ENCODE measurements at places on chromosomes 2 and 18. TPM values are rescaled to one million over a fixed set of nuclear protein-coding genes. Genes with fewer than 3 reads are reported as not detected.
A peak's percentile ranks its signal among the peaks of the same experiment; 100 is the strongest.

WNT6 gene
- total RNA-seq, result not detected

GPR17 gene
- not detected for total RNA-seq

SLC4A5 gene
- total RNA-seq, result 2.0 TPM

ERICH2 gene
- 0.43 TPM for total RNA-seq

DSG1 gene
- total RNA-seq, result not detected

ARHGAP15 gene
- 5.9 TPM for total RNA-seq

BCL11A gene
- 1.0 TPM for total RNA-seq

AMER3 gene
- total RNA-seq, result not detected

GRCh38 chr2:146701183-146701582 lies 1143.6 kb upstream of the ACVR2A start:
- no peaks in the 10 kb centered on the region for H3K27me3 ChIP-seq
- H3K36me3 ChIP-seq, result no peaks in the 10 kb centered on the region
- DNase-seq, result peak; percentile 35
- H3K27ac ChIP-seq, result no peak overlapping the region
- no peak overlapping the region for H3K4me3 ChIP-seq

GRCh38 chr2:218129458-218130135 lies 3.8 kb downstream of the CXCR2 start:
- peaks cover 22% of the 10 kb centered on the region for H3K4me1 ChIP-seq
- no peak for DNase-seq
- no peaks in the 10 kb centered on the region for H3K36me3 ChIP-seq
- no peaks in the 10 kb centered on the region for H3K27me3 ChIP-seq
- no peak overlapping the region for H3K27ac ChIP-seq

GRCh38 chr2:152562198-152562884 lies 154.9 kb downstream of the PRPF40A start:
- no peaks in the 10 kb centered on the region for H3K36me3 ChIP-seq
- H3K27ac ChIP-seq, result no peak overlapping the region
- no peak overlapping the region for H3K4me3 ChIP-seq
- no peak for DNase-seq
- H3K4me1 ChIP-seq, result no peaks in the 10 kb centered on the region

GRCh38 chr2:139354518-139354917 lies 574.3 kb upstream of the NXPH2 start:
- no peaks in the 10 kb centered on the region for H3K4me1 ChIP-seq
- DNase-seq, result no peak
- no peaks in the 10 kb centered on the region for H3K27me3 ChIP-seq
- no peak overlapping the region for H3K4me3 ChIP-seq

DNA sequence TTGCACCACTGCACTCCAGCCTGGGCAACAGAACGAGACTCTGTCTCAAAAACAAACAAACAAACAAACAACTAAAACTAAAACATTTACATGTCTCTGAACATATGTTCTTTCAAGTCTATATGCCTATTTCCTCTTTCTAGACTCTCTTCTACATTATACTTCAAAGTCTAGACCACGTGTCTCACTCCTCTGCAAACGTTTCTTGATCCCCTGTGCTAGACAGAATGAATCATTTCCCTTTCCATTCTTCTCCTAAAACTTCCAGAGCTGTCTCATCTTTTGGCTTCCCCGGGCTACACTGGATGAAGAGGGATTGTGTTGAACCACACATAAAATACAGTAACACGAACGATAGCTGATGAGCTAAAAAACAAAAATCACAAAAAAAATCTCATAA lies 67.1 kb downstream of the BAZ2B start:
- no peaks in the 10 kb centered on the region for H3K27me3 ChIP-seq
- no peak overlapping the region for H3K27ac ChIP-seq
- DNase-seq, result no peak
- H3K36me3 ChIP-seq, result no peaks in the 10 kb centered on the region

GRCh38 chr2:201955231-201955630 lies 78.4 kb upstream of the FZD7 start:
- no peaks in the 10 kb centered on the region for H3K27me3 ChIP-seq
- no peak overlapping the region for H3K4me3 ChIP-seq
- H3K36me3 ChIP-seq, result no peaks in the 10 kb centered on the region
- DNase-seq, result no peak
- H3K4me1 ChIP-seq, result peaks cover 16% of the 10 kb centered on the region
- no peak overlapping the region for H3K27ac ChIP-seq

GRCh38 chr2:120052597-120052996 lies 39.7 kb downstream of the EPB41L5 start:
- no peaks in the 10 kb centered on the region for H3K27me3 ChIP-seq
- H3K4me3 ChIP-seq, result no peak overlapping the region
- no peak for DNase-seq
- no peak overlapping the region for H3K27ac ChIP-seq
- no peaks in the 10 kb centered on the region for H3K36me3 ChIP-seq

- H3K4me3 ChIP-seq, result no peak overlapping the region
- DNase-seq, result no peak
- H3K27ac ChIP-seq, result peak overlapping the region; percentile 53
These were observed 4.5 kb upstream of the STON1 start for GRCh38 chr2:48525269-48525943.

- no peak overlapping the region for H3K4me3 ChIP-seq
- DNase-seq, result no peak
- no peaks in the 10 kb centered on the region for H3K36me3 ChIP-seq
- peaks cover 2% of the 10 kb centered on the region for H3K4me1 ChIP-seq
- H3K27ac ChIP-seq, result no peak overlapping the region
These were observed 39.6 kb upstream of the OTOS start for GRCh38 chr2:240179941-240180666.

- H3K27ac ChIP-seq, result no peak overlapping the region
- DNase-seq, result no peak
- H3K4me3 ChIP-seq, result no peak overlapping the region
- H3K4me1 ChIP-seq, result peaks cover 18% of the 10 kb centered on the region
These were observed 498.8 kb upstream of the TCF4 start for GRCh38 chr18:56086786-56087185.

DNA sequence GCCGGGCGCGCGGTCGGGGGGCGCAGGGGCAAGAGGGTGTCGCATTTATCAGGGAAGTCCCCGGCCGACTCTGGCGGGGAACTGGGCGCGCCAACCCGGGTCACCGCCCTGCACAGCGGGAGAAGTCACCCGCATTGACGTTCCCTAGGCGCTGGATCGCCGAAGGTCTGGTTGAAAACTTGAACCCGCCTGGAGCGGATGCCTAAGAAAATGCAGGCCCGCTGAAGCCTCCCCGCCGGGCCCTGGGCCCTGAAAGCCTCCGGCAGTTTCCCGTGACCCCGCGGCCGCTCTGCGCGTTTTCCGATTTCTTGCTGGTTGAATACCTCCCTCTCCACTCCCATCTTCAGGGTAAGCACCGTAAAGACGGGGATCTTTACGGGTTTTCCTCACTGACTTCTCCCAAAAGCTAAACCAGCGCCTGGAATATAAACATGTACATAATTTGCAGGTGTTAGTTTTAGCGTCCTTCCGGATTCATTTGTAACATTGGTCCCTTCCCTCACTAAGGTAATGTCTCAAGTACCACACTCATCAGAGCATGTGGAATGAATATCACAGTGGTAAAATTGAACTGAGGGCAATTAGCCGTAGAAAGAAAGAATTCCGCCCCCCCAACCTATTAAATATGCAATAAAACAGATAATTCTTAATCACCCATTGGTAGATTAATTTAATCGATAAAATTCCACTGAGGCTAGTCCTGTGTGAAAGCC lies 675 bp upstream of the SPIRE1 start:
- peak; percentile 77 for DNase-seq
- peak overlapping the region; percentile 76 for H3K4me3 ChIP-seq
- H3K36me3 ChIP-seq, result no peaks in the 10 kb centered on the region
- no peak overlapping the region for H3K27ac ChIP-seq
- peaks cover 6% of the 10 kb centered on the region for H3K4me1 ChIP-seq

DNA sequence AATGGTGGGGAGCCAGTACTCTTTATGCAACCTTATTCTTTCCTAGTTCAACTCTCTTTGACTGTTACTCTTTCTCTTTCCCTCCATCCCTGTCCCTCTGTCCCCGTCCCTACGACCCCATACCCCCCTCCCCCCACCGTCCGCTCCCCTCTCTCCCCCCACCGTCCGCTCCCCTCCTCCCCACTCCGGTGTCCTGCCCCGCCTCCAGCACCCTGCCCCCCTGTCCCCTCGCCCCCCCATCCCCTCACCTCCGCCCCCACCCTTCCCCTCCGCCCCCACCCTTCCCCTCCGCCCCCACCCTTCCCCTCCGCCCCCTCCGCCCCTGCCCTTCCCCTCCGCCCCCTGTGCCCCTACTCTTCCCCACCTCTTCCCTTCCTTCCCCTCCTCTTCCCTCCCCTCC lies 128.4 kb downstream of the LPIN1 start:
- no peak overlapping the region for H3K27ac ChIP-seq
- H3K36me3 ChIP-seq, result no peaks in the 10 kb centered on the region
- no peaks in the 10 kb centered on the region for H3K27me3 ChIP-seq
- no peak for DNase-seq
- H3K4me3 ChIP-seq, result no peak overlapping the region
- H3K4me1 ChIP-seq, result no peaks in the 10 kb centered on the region

GRCh38 chr2:73172963-73173362 lies 29.4 kb upstream of the NOTO start:
- no peak overlapping the region for H3K27ac ChIP-seq
- DNase-seq, result no peak
- H3K36me3 ChIP-seq, result no peaks in the 10 kb centered on the region
- H3K27me3 ChIP-seq, result peaks cover 57% of the 10 kb centered on the region

- H3K4me3 ChIP-seq, result no peak overlapping the region
- no peak overlapping the region for H3K27ac ChIP-seq
- no peaks in the 10 kb centered on the region for H3K36me3 ChIP-seq
- no peak for DNase-seq
- no peaks in the 10 kb centered on the region for H3K27me3 ChIP-seq
These were observed 404.8 kb downstream of the LNPK start for GRCh38 chr2:175597286-175597685.

DNA sequence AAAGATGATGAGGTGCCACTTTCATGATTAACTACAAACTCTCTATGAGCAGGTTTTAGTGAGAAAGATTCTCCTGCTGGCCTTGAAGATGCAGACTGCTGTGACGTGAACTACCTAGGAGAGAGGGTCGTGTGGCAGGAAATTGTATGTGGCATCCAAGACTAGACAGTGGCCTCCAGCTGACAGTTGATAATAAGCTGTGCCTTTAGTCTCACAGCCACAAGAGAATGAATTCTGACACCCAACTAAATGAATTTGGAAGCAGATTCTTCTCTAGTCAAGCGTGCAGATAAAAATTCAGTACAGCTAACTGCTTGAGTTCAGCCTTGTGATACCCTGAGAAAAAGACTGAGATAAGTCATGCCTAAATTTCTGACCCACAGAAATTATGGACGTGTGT lies 169.0 kb upstream of the COL3A1 start:
- H3K27me3 ChIP-seq, result no peaks in the 10 kb centered on the region
- no peak for DNase-seq
- H3K4me1 ChIP-seq, result no peaks in the 10 kb centered on the region
- H3K27ac ChIP-seq, result no peak overlapping the region

DNA sequence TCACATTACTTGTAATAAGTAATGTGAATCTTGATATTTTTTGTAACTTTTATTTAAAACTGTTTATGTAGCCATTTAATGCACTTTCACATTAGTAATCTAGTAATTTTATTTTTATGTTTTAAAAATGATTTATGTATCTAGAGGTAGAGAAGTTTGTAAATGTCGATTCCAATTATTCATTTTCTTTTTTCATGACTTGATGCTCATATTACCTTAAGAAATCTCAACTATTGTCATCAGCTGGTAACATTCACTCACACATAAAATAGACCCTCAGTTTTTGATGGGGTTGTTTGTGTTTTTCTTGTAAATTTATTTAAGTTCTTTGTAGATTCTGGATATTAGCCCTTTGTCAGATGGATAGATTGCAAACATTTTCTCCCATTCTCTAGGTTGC lies 351.7 kb upstream of the CDH7 start:
- H3K4me3 ChIP-seq, result no peak overlapping the region
- no peaks in the 10 kb centered on the region for H3K4me1 ChIP-seq

- no peaks in the 10 kb centered on the region for H3K36me3 ChIP-seq
- no peak for DNase-seq
- no peaks in the 10 kb centered on the region for H3K27me3 ChIP-seq
- H3K27ac ChIP-seq, result no peak overlapping the region
- peaks cover 48% of the 10 kb centered on the region for H3K4me1 ChIP-seq
- no peak overlapping the region for H3K4me3 ChIP-seq
These were observed 230.4 kb downstream of the IKZF2 start for GRCh38 chr2:212921061-212921460.

DNA sequence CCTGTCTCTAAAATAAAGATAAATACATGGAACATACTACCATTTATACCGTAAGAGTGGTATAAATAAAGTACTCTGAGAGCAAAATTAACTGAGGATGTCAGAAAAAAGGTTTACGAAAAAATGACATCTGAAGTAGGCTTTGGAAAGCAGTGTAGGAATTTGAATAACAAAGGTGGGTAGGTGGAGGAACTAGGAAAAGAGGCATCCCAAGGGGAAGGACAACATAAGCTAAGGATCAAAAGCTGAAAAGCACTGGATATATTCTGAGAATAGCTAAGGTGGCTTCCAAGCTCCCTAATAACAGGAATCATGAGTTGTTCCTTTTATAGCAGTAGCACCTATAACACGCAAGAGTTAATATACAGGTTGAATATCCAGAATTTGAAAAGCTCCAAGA lies 91.3 kb downstream of the BAZ2B start:
- no peak for DNase-seq
- no peaks in the 10 kb centered on the region for H3K4me1 ChIP-seq
- H3K4me3 ChIP-seq, result no peak overlapping the region
- H3K27me3 ChIP-seq, result no peaks in the 10 kb centered on the region
- no peaks in the 10 kb centered on the region for H3K36me3 ChIP-seq

- DNase-seq, result peak; percentile 77
- H3K36me3 ChIP-seq, result no peaks in the 10 kb centered on the region
- H3K4me3 ChIP-seq, result no peak overlapping the region
These were observed 44.7 kb upstream of the KIDINS220 start for GRCh38 chr2:8882094-8882493.

DNA sequence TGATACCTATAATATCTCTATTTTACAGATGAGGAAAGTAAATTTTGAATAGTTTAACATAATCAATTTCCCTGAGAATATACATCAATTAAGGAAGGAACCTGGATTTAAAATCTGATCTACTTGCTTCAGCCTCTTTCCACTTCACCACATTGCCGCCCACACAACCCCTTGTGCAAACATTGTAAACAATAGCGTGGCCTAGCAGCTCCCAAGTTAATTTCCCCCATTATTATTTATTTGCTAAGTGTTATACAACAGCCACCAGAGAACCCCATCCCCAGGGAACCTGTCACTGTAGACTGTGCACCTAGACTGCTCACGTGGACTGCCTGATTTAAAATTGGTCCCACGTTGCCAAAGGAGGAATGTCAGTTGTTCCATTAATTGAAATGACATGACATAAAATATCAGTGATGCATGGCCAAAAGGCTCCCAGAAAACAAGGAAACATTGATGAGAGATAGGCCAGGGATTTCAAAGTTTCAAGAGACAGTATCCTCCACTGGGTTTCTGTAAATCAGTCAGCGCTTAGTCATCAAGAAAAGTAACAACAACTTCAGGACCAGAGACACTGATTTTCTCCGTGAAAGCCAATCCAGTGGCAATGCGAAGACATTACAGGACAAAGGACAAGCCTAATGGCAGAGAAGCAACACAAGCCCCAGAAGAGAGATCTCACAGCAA lies 41.3 kb downstream of the SCG2 start:
- no peak overlapping the region for H3K27ac ChIP-seq
- H3K4me1 ChIP-seq, result peaks cover 4% of the 10 kb centered on the region
- no peak overlapping the region for H3K4me3 ChIP-seq
- DNase-seq, result peak; percentile 18
- H3K27me3 ChIP-seq, result no peaks in the 10 kb centered on the region
